Activated naive CD4-positive, alpha-beta T cell treated with anti-CD3 and anti-CD28 coated beads for 36 hours (primary cell): ENCODE measurements at places on chromosomes 2 and 18. TPM values are rescaled to one million over a fixed set of nuclear protein-coding genes. Genes with fewer than 3 reads are reported as not detected.

DNA sequence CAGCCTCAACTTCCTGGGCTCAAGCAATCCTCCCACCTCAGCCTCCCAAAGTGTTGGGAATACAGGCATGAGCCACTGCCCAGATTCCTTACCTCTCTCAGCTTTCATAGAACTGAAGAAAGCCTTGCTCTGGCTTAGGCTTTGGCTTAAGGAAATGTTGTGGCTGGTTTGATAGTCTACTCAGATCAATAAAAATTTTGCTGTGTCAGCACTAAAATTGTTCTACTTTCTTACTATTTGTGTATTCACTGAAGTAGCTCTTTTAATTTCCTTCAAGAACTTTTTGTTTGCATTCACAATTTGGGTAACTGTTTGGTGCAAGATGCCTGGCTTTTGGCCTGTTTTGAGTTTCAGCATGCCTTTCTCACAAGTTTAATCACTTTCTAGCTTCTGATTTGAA lies 634.0 kb upstream of the FSHR start:
- DNase-seq, result no peak

- no peak for DNase-seq
Observed at GRCh38 chr2:144914622-144915318, 394.9 kb upstream of the ZEB2 start.

- no peak for DNase-seq
Observed at GRCh38 chr2:231917280-231918066, 8.7 kb downstream of the NPPC start.

- no peak for DNase-seq
Observed at GRCh38 chr2:165833156-165833555, 39.1 kb upstream of the GALNT3 start.

DNA sequence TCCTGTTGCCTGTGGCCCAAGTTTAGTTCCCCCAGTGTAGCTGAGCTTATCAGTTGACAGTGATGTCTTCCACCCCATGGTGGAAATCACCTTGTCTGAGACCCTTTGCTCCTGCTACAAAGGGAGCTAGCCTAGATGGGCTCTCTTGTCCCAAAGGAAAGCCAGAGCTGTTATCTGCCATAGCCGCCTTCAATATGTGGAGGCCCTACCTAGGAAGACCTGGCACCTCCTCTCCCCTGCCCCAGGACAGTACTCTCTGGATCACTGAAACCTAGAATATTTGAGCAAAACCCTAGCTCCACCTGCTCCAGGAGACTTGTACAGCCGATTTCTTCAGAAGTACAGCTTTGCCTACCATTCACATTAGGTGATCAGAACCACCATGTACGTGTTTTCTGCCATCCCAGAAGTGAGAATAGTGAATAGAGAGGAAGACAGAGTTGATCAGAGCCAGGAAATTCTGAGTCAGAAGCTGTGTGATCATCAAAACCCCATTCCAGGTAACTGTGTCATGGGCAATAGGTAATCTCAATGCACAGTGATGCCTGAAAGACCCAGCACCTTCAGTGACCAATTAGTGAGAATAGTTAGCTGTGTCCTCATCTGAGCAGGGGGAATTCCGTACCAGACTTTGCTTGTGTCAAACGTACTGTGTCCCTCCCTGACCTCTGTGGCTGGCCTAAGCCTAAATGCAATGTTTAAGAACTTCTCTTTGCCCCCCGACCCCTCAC lies 138.4 kb upstream of the ALPP start:
- DNase-seq, result peak; percentile 75

GRCh38 chr18:25457601-25458000 lies 105.6 kb upstream of the ZNF521 start:
- no peak for DNase-seq

GRCh38 chr18:42477267-42477666 lies 522.2 kb downstream of the PIK3C3 start:
- DNase-seq, result no peak

GRCh38 chr2:59034837-59035236 lies 793.7 kb upstream of the FANCL start:
- no peak for DNase-seq

DNA sequence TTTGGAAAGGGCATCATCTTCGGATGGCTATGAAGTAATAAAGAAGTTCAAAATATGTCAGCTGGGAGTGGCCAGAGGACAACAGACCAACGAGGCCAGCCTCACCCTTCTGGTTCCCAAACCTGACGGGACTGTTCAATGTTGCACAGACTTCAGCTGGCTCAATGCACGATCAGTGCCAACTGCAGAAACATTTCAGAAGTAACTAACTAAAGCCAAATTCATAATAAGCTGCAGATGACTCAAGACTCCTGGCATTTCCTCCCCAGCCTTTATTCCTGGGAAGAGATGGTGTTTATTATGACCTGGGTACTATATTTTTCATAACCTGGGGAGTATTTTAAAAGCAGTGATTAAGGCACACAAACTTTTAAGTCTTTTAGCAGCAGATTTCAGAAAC lies 3.8 kb upstream of the ATP6V1C2 start:
- no peak for DNase-seq

The MAL gene
- 23.5 TPM for total RNA-seq

The PMAIP1 gene
- total RNA-seq, result 132 TPM

The CAPN14 gene
- total RNA-seq, result 1.1 TPM
